ENCODE measurements at places on chromosomes 3 and 15.

- no peak for DNase-seq
These were observed 38.4 kb downstream of the TMEM158 start for GRCh38 chr3:45187694-45188141.

DNA sequence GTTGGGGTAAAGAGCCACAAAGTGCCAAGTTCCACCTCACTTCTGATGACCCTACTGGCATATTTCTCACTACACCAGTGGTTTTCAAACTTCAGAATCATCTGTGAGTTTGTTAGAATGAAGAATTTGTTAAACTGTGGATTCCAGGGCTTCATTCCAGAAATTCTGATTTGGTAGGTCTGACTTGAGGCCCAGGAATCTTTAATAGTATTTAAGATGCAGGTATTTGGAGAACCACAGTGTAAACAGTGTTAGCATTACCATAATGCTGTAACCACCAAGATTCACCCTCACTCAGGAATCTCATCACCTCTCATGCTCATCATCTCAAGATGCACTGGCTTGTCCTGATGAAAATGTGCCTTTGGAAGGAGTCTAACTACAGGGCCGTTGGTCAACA, 6.0 kb downstream of the KCNMB3 start:
- DNase-seq = peak; percentile 86

GRCh38 chr3:52323526-52324295, 7.6 kb downstream of the DNAH1 start:
- DNase-seq = no peak

GRCh38 chr3:184373422-184373821, 4.6 kb downstream of the THPO start:
- DNase-seq = no peak

- no peak for DNase-seq
These were observed 21.8 kb upstream of the RBP1 start for GRCh38 chr3:139561255-139561817.

- peak; percentile 5 for DNase-seq
These were observed 61.2 kb downstream of the IQGAP1 start for GRCh38 chr15:90449206-90449735.

DNA sequence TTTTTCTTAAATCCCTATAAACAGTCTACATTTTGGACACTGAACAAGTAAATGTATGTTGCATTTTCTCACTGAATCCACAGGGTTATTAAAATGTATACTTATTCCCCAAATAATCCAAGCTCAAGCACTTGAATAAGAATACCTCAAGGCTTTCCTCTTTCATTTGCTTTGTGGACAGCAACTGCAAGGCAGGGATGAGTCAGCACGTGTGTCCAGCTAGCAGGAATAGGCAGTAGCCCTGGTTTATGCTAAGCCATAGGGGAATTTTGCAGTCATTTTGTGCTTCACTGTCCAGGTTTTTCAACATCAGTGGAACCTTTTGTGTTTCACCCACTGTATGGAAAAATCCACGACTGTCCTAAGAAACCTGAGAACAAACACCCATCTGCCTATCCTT, 96.7 kb upstream of the KCNMB2 start:
- DNase-seq = peak; percentile 28

DNA sequence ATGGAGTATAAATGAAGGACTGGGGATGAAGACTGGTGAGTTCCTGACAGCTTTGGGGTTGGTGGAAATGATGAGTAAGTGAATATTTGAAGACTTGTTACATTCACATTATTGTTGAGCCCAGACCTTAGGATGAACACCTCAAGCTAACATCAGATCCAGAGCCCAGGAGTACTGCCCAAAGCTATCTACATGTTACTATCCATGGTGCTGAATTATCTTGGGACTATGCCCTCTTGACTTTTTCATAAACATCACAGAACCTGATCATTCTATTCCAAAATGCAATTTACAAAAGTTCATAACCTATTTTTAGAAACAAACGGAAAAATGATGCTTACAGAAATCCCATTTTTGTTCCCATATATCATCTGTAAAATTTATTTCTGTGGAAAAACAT, 613.3 kb downstream of the TUSC7 start:
- peak; percentile 5 for DNase-seq

GRCh38 chr3:117939425-117940027, 1095.1 kb downstream of the IGSF11 start:
- DNase-seq = no peak

GRCh38 chr3:12977117-12977808, 96.0 kb downstream of the IQSEC1 start:
- no peak for DNase-seq

DNA sequence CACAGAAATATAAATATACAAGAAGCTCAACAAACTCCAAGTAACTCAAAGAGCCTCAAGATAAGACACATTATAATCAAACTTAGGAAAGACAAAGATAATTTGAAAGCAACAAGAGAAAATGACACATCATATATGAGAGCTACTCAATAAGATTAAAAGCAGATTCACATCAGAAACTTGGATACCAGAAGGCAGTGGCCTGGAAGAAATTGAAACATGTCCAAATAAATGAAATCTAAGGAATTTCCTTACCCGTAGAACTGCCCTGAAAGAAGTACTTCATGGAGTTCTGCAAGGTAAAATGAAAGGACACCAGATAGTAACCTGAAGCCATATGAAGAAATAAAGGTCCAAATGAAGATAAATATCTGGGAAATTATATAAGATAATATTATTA, 113.9 kb downstream of the LSAMP start:
- DNase-seq = peak; percentile 6

GRCh38 chr15:29550834-29551465, 271.3 kb downstream of the TJP1 start:
- no peak for DNase-seq

- DNase-seq = peak; percentile 18
These were observed 24.0 kb upstream of the C3orf70 start for GRCh38 chr3:185176750-185177359.

DNA sequence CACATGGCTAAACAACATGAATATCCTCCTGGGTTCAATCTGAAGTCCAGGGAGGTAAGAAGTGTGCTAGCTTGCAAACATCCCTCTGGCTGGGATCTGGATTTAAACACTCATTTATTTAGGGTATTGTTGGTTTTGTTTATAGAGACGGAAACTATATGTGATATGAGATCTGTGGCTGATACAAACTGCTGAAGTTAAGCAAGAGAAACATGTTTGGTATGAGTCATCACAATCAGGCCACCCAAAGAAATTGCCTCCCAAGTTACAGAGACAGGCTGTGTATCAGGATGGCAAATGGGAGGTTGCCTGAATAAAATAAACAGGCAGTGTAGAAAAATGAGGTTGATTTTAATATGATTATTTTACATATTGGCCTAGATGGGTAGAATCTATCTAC, 562.1 kb downstream of the IGSF11 start:
- no peak for DNase-seq

- peak; percentile 45 for DNase-seq
These were observed 92.0 kb downstream of the ALCAM start for GRCh38 chr3:105458518-105459215.

DNA sequence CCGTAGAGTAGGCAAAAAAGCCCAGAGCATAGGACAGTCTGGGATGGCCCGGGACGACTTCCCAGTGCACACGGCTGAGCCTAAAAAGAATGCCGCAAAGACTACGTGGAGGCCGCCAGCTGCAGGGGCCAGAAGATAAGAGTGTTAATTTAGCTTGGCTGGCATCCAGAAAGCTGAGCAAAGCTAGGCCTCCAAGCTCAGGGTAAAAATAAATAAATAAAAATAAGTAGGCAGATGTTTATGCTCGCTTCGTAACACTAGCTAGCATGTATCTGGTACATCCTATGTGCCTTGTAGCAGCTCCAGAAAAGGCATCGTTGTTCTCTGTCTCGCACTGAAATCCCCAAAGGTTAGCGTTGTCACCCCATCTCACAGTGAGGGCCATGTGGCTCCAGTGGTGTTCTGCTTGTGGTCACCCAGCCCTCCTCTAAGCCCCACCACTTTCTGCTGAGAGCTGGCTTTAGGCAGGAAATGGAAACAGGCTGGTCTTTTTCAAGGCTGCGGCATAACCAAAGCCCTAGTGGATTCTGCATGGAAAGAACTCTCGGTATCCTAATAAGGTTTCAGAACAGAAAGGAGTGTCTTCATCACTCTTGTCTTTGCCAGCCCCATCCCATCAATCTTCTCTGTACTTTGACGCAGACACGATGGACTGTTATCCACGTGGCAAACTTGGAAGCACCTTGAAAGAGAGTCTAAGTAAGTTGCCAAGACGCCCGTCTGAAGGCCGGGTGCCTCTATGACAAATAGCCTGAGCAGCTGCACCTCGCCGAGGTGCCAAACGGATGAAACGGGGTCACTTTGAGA, 58.1 kb upstream of the MEF2A start:
- peak; percentile 26 for DNase-seq

- no peak for DNase-seq
These were observed 218.7 kb upstream of the ATP10A start for GRCh38 chr15:26081758-26082220.

DNA sequence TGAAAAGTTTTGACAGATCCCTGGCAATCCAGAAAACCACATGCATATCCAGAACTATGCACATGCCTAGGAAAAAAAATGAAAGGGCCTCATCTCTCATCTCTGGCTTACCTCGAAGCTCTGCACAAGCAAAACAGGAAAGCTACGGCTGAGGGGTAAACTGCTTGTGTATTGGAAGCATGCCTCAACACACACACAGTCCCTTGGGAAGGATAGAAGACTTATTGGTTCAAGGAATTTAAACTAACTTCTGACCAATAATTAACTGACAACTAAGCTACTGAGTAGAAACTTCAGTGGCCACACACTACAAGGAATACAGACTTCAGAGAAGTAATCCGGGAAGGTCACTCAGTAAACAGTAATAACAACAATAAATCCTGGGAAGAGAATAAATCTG, 59.9 kb upstream of the POMGNT2 start:
- no peak for DNase-seq

DNA sequence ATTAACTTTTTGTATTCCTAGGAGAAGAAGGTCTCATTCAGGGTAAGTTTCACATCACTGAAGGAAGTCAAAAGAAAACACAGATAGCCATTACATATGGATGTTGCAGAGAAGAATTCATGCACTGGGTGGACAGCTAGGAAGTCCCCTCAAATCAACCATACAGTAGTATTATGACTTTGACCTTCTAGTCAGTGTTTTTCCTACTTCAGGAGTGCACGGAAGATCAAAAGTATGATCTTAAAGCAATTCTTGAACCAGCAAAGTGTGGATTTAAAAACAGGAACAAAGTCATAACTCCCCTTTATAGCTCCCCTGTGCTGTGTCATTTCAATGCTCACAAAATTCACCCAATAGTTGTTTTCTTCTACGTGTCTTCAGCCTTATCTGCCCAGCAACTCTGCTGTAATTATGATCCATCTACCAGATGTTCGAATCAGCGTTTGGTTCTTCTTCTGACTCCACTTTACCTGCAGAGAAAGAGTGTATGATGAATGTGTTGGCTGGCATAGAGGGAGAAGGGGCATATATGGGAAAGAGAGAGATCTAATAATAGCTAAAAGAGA, 118.1 kb upstream of the MEIS2 start:
- no peak for DNase-seq

GRCh38 chr3:128663151-128663550, 12.5 kb upstream of the RPN1 start:
- DNase-seq = no peak

GRCh38 chr3:195738274-195739044, 17.7 kb downstream of the MUC20 start:
- no peak for DNase-seq

GRCh38 chr3:115626006-115626409, 2.7 kb downstream of the GAP43 start:
- DNase-seq = no peak

GRCh38 chr3:30347679-30348216, 258.7 kb upstream of the TGFBR2 start:
- DNase-seq = no peak

- no peak for DNase-seq
These were observed 5.8 kb downstream of the ACKR2 start for GRCh38 chr3:42814914-42815507.

DNA sequence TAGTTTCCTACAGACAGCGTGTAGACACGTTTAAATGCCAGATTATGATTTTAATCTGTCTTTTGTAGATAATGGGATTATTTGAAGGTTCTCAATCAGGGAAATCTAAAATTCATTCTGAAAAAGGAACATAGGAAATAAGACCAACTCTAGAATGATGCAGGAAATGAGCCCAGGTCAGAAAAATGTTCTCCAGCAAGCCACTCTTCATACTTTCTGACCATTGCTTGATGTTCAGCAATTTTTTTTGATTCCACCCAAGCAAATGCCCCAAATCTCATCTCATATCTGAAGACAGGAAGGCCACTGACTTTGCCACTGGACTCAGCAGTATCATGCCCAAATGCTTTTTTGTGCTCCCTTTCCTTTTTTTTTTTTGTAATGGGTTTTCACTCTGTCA, 373.4 kb downstream of the LPP start:
- no peak for DNase-seq

DNA sequence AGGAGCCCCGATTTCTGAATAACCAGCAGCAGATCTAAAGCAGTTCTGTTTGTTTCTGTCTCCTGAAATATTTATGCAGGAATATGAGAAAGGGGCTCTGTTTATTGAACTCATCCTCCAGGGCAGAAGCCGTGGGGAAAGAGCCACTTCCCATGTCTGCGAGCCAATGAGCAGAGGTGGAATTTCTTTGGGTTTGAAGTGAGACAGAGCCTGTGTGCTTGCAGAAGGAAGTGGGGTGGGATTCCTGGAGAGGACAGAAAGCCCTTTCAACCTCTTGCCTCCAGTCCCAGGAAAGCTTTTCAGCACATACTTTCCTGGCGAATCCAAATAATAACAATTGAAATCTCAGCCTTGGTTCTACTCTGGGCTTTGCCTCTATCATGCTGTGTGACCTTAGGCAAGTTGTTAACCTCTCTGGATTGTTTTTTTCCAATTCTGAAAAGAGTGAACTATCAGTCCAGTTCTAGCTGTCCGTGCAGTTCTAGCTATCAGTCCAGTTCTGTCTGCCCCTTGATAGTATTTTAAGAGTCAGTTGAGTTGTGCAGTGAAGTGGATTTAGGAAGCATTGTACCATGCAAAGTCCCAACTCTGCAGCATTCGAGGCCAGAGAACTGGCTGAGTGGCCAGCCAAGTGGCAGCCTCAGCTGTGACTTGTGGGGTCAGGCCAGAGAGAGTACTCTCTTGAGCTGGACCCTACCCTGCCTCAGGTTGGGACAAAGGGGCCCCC, 15.9 kb downstream of the CORO2B start:
- no peak for DNase-seq

GRCh38 chr3:1079662-1080061, 13.2 kb upstream of the CNTN6 start:
- DNase-seq = no peak

DNA sequence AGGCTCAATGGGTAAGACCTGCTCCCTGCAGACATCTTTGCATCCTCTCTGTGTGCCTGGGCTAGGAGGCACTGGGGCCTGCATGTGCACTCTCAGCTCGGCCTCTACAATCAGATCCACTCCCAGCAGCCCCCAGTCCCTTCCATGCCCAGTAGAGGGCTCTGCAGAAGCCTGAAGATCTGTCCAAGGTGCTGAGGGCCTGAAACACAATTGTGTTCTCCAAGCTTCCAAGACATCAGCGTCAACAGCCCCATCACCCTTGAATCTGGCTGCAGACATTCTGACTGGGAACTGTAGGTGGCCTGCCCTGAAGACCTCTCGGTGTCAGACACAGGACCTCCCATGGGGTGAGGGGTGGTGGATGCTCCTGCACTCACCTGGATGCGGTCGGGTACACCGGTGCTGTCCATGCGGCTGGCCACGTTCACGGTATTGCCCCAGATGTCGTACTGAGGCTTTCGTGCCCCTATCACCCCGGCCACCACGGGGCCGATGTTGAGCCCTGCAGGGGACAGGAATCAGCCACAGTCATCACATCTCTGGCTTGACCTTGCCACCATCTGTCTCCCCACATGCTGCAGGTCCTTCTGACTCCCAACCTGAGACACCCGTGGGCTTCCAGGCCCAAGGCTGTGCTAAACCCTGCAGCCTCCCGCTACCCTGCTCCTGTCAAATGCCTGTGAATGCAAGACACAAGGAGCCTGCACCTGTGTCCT, 84.7 kb downstream of the SEC22A start:
- peak; percentile 41 for DNase-seq
